Stimulated activated CD4-positive, alpha-beta T cell treated with anti-CD3 and anti-CD28 coated beads, Interleukin-1b, Interleukin-23, amount 100 ng/mL, for 1 hour (primary cell): ENCODE measurements at places on chromosomes 1 and 21.

DNA sequence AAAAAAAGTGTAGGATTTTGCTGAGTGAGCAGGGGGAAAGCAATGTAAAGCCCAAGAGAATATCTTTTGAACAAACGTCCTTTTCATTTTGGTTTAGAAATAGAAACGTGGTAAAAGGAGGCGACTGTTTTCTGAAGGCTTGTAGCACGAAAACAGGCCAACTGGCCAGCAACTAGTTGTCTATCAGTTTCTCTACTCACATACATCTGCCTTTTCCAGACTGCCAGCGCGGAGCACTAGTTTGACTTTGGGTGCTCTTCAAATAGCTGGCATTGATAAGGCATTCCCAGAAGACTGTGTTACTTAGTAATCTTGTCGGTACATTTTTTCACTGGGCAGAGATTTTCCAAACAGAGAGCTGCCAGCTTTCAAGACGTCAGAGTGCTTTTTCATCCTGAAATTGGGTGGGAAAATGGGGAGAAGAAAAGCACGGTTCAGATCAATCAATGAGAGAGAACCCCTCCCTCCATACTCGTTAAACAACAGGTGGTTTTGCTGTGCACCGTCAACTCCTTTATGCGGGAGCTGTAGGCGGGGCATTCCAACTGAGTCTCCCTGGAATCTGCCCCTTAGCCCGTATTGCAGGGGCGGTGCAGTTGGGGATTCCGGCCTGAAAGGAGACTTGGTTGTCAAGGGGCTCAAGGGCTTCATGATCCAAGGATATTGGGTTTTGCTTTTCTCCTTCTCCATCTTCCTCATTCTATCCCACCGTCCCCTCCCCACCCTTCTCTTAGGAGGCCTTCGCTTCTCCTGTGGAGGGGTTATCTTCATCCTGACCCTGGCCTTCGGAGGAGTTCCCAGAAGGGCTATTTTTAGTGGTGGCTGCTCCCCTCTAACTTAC is 884 bp upstream of the LRRC8C start:
- no peak for DNase-seq

GRCh38 chr1:222818171-222818570 is 3.3 kb downstream of the DISP1 start:
- DNase-seq, result no peak

DNA sequence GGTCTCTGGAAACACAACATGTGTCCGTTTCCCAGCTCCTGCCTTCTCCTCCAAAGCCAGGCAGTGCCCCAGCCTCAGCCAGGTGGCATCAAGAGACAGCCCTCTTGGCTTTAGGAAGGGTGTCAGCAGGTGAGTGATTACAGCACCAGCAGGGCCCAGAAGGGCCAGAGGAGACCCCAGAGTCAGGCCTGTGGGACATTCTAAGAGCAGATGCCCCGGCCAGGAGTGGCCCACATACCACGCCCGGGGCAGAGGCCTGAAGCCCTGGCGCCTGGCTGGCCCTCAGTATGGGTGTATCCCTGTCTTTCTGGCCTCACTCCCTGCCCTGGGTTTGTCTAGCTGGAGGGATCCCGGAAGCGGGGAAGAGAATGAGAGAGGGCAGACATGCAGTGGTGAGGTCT is 109.2 kb downstream of the CASZ1 start:
- DNase-seq, result no peak

- DNase-seq, result no peak
These were observed 25.6 kb downstream of the RGS1 start for GRCh38 chr1:192601143-192601542.

GRCh38 chr1:20124456-20125057 is 5.2 kb upstream of the PLA2G2D start:
- no peak for DNase-seq

DNA sequence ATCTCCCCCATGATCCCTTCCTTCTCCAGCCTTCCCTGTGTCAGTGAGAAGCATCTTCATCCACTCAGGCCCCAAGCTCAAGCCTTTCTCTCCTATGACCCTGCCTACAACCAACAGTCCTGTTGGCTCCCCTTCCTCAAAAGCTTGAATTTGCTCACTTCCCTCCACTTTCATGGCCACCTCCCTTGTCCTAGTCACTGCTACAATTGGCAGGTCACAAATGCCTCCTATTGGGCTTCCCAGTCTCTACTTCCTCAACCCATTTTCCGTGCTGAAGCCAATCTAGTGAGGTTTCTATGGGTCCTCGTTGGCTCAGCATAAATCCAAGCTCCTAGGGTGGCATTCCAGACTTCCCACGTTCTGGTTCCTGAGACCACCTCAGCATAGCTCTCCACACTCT is 40.2 kb upstream of the SLC6A9 start:
- DNase-seq, result no peak

GRCh38 chr1:31259746-31260145 is 20.1 kb upstream of the NKAIN1 start:
- DNase-seq, result no peak

GRCh38 chr1:151156515-151156819 is at the start of gene TNFAIP8L2:
Gene TNFAIP8L2, plus strand, starts transcription at chr1:151156649. Its CDS starts 2,049 bp downstream, at chr1:151158698.
- peak; percentile 25 for DNase-seq

DNA sequence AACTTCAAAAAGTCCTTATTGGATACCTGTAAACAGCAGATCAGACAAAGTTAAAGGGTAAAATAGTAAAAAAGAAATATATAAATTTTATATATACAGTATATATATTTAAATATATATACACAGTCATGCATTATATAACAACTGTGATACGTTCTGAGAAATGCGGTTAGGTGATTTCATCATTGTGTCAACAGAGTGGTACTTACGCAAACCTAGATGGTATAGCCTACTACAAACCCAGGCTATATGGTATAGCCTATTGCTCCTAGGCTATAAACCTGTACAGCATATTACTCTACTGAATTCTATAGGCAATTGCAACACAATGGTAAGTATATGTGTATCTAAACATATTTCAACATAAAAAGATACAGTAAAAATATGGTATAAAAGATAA is 222.7 kb downstream of the NUF2 start:
- DNase-seq, result no peak

- DNase-seq, result no peak
These were observed 49.3 kb downstream of the CD34 start for GRCh38 chr1:207861442-207862177.

DNA sequence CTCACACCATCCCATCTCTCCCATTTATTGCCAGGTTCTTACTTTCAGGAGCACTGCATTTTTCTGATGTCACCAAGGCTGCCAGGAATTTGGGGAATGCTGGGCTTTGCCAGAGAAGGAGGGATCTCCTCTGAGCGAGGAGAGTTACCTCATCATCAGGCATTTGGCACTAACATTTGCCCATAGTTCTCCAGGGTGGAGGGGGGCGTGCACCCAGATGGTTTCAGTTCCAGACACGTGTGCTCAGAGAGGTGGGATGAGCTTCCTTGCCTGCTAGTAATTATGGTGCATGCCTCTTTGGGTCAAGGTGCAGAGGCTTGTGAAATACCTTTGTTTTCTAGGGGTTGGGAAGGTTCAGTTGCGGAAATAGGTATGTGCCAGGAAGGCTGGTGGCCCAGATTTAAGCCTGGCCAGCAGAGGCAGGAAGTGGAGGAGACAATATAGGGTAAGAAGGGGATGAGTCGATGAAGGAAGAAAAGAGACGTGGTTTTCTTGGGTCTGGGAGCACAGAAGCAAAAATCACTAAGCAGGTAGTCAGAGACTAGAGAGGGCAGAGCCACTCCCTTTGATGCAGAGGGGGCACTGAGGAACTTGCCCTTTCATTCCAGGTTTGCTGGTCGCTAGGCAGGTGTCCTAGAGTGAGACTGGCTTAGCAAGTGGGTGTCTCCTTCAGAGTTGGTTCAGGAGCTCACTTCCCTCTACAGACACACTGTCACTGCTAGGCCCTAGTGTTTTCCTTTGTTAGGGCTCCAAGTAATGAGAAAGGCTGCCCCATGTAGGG is 7.2 kb downstream of the TUFT1 start:
- no peak for DNase-seq

DNA sequence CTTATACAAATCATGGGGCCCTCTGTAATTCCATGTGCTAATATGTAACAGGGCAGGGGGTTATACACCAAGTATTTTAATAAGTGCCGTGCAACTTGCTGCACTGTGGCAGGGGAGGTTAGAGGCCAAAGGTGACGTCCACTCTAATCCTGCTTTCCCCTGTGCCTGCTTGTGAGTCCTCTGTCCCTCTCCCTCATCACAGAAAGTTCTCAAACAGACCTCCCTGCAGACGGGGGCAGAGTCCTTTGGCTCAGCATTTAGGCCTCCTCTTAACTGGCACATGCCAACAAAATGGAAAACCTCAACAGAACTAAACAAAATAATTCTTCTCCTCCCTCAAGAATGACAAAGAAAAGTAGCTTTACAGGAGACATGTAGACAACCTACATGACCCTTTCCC is 2.9 kb downstream of the RXRG start:
- DNase-seq, result no peak

DNA sequence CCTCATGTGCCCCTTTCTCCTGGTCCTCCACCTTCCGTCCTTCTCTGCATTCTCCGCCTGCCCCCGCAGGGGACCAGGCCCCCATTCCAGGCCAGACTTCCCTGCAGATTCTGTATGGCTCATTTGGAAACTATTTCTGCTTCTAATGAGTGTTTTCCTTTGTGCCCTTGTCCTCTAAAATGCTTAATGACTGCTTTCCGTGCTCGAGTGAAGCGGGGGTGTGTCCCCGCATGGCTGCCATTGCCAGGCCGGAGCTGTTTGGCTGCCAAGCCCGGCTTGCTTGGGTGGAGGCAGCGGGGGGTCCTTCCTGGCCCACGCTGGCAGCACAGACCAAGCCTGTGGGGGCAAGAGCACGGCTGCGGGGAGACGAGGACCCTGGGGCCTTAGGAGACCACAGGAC is 299.3 kb upstream of the VAMP3 start:
- no peak for DNase-seq

GRCh38 chr21:45854690-45855247 is 126.8 kb upstream of the COL6A1 start:
- DNase-seq, result no peak

GRCh38 chr1:11862890-11863289 is 4.1 kb upstream of the NPPB start:
- no peak for DNase-seq

- DNase-seq, result no peak
These were observed 119.0 kb downstream of the LEPR start for GRCh38 chr1:65539266-65540131.
